NCI-H1105 treated with DMSO at 0.1 percent for 48 hours (cell line): ENCODE measurements at places on chromosomes 11 and 22.

DNA sequence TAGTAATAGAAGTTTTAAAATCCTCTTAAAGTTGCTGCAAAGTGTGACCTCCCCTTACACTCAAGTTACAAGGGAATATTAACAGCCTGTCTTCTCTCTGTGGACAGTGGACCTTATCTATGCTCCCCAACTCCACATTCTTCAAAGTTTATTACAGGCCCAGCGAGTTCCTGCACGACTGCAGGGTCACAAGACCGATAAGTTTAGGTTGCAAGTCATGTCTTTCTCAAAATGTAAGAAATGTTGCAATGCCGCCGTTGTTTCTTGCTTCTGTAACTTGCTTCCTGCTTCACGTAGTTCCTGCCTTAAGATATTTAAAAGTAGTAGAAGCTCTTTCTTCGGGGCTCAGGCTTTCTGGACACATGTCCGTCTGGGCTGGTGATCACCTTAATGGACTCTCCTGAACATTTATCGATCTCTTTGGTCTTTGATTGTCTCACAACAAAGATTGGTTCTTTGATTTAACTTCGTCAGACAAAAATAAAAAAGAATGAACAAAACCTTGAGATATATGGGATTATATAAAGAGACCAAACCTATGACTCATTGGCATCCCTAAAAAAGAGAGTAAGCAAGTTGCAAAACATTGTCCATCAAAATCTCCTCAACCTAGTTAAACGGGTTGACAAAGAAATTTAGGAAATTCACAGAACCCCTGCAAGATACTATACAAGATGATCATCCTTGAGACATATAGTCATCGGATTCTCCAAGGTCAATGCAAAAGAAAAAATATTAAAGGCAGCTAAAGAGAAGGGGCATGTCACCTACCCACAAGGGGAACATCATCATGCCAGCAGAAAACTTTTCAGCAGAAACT lies 45.4 kb upstream of the GLYAT start:
- DNase-seq, result no peak

- DNase-seq, result no peak
Observed at GRCh38 chr11:10308201-10308954, 3.5 kb downstream of the ADM start.

GRCh38 chr11:123654566-123655081 lies at the start of gene SCN3B:
TSS of gene SCN3B (minus strand) at chr11:123654624. CDS start at chr11:123653801, 823 bp downstream.
- DNase-seq, result peak; percentile 96

DNA sequence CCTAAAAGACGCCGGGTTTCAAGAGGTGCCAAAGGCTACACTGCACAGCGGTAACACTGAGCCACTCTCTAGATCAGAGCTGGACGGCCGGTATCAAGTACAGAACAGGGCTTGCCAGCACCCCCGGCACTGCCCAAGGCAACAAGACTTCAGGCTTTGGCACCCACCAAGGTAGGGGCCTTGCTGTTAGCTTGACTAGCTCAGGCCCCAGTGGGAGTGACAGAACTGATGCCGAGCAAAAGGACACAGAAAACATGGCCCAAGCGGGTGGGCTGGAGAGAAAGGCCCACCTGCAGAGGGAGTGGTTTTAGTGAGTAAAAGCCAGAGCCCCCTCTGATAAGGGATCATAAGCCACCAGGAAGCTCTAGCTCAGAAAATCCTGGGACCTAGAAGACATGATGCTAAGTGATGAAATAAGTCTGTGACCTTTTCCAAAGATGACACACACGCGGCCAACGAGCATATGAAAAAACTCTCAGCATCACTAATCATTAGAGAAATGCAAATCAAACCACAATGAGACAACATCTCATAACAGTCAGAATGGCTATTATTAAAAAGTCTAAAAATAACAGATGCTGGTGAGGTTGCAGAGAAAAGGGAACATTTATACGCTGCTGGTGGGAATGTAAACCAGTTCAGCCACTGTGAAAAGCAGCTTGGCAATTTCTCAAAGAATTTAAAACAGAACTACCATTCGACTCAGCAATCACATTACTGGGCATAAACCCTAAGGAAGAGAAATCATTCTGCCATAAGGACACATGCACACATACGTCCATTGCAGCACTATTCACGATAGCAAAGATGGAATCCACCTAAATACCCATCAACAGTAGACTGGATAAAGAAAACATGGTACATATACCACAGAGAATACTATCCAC lies 12.9 kb downstream of the EHD1 start:
- no peak for DNase-seq

DNA sequence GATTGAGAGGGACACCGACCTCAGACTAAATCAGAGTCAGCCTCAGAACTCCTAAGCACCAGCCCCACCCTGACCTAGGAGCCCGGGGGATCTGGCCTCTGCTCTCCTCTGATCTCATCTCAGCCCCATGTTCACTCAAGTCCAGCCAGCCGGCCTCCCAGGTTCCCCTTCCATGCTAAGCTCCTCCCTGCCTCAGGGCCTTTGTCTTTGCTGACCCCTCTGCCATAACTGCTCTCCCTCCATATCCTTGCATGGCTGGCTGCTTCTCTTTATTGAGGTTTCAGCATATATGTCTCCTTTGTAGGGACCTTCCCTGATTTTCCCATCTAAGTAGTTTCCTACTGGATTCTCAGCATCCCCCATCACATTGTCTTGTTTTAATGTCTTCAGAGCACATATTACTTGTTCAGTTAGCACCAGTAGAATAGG lies 780 bp upstream of the SLC15A3 start:
- no peak for DNase-seq

DNA sequence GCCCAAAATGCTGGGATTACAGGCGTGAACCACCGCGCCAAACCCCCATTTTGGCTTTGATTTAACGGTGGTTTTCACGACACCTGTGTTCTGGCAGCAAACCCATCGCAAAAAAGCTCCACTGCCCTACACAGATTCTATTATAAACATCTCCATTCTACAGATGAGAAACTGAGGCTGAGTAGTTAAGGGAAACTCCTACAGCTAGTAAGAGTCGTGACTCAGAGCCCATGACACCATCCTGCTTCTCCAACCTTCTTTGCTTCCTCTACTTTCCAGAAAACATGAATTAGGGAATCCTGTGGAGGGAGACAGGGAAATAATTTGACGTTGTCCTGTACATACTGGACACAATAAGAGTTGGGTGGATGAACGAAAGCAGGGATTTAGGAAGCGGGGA lies 429 bp upstream of the SNX15 start:
- DNase-seq, result no peak
